Uterus (tissue), 4 donors: ENCODE measurements at places on chromosomes 5 and 9. TPM values are rescaled to one million over a fixed set of nuclear protein-coding genes. Genes with fewer than 3 reads are reported as not detected.

DNA sequence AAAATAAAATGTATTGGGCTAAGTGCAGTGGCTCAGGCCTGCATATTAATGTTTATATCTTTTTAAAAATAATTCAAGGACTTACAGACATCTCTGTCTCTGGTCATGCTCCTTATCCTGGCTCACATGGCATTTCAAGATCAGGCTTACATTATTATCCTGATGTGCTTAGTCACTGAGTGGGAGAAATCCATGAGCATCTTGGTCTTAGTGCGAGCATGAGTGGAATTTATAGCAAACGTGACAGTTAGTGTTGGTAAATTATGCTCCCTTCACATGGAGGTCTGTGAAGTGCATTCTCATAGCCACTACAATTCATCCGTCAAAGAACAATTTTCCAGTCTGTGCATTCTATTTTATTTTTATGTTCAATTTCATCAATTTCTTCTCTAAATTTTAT is 237.8 kb upstream of the EDIL3 start:
- DNase-seq, result no peak

DNA sequence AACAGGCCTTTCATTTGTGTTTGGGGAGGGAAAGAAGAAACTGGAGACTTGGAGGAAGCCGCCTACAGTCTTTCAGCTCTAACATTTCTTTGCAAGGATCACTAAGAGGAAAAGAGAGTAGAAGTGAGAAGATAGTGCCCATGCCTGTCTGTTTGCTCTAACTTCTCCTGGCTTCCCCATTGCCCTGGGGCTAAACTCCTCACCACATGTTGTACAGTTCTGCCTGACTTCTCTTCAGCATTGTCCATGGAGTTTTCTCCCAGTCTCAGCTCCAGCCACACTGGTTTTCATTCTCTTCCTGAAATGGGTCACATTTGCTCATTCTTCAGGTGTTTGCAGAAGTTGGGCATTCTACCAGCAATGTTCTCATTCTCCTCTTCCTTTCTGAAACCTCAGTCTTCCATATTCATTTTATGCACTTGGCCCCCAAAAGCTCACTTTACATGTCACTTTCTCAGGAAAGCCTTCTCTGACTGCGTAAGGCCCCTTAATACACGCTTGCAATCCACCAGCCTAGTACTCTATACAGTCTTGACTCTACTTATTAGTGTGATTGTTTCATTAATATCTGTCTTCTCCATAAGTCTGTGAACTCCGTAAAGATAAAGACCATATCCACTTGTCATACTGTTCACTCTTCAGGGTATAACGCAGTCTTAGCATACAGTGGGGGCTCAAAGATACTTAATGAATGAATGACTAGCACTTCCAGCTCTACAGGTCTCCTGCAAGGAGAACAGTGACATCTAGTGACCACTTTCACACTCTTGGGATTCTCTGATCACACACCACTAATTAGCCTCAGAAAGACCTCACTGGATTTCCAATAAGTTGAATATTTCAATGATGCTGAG is 40.2 kb upstream of the TRIM32 start:
- no peak for DNase-seq

DMXL1 gene
- total RNA-seq, result 119 TPM

PCDHGA7 gene
- 10.0 TPM for total RNA-seq

MTAP gene
- total RNA-seq, result 43.2 TPM

DNA sequence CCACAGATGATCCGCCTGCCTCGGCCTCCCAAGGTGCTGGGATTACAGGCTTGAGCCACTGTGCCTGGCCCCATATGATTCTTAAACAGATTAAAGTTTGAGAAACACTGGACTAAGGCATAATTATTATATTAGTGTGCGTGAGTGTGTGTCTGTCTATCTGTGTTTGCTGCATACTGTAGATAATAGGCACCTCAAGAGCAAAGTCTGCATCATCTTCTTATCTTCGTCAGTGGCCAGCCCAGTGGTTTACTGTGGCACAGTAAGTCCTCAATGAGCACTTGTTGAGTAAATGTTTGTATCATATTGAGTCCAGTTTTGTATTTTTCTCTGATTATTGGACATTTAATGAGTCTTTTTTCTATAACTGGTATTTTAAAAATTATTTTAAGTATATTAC is 81.7 kb downstream of the ITGA1 start:
- no peak for DNase-seq

GGTA1 gene
- total RNA-seq, result 16.3 TPM

GRCh38 chr9:101485924-101486692 is 47.5 kb upstream of the RNF20 start:
- DNase-seq, result peak; percentile 37

MEIKIN gene
- not detected for total RNA-seq

RASGRF2 gene
- 13.7 TPM for total RNA-seq

LHX6 gene
- 5.0 TPM for total RNA-seq

CDO1 gene
- total RNA-seq, result 5.7 TPM

ARID3C gene
- not detected for total RNA-seq

MEGF10 gene
- total RNA-seq, result not detected

GRCh38 chr5:155299386-155300005 is 285.9 kb downstream of the KIF4B start:
- no peak for DNase-seq

- no peak for DNase-seq
Observed at GRCh38 chr5:58263296-58263695, 196.6 kb downstream of the PLK2 start.

GRCh38 chr5:53298841-53299240 is 181.6 kb upstream of the FST start:
- no peak for DNase-seq

GRCh38 chr5:140296289-140296688 is 6.6 kb downstream of the PFDN1 start:
- DNase-seq, result no peak

CAMK4 gene
- total RNA-seq, result 0.26 TPM

GRCh38 chr5:179780362-179780761 is 13.4 kb upstream of the LTC4S start:
- no peak for DNase-seq

GRCh38 chr9:36598273-36598672 is 25.6 kb downstream of the MELK start:
- DNase-seq, result no peak

DNA sequence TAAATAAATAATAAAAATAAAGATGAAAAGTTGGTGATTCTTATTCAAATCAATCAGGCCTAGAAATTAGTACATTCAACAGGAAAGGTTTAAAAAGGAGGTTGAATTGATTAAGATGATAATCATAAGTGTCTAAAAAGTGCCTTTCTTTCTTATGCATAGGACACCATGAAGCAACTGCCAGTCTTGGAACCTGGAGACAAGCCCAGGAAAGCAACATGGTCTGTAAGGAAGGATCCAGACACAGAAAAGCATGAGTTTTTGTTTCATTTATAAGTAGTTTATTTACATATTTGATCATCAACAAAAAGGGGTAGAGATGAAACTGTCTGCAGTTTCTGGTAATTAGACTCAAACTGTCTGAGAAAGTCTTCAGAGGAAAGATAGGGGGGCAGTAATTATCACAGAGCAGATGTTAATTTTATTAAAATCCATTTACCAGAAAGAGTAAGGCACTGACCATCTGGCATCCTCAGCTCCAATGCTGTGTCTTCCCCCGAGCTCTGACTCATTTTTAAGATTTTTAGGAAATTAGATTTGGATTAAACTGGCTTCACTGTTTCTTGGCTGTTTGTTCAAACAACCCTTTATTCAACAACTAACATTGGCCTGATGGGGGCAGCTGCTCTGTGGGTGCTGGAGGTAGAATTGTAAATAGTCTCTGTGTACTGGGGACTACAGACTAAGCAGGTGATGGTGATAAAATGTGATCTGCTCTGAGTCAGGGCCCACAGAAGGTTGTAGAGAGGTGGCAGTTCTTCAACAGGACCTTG is 2.7 kb downstream of the RABEPK start:
- DNase-seq, result no peak

- no peak for DNase-seq
Observed at GRCh38 chr9:71703172-71703872, 65.0 kb downstream of the CEMIP2 start.
